Activated CD8-positive, alpha-beta T cell treated with anti-CD3 and anti-CD28 coated beads for 36 hours (primary cell): ENCODE measurements at places on chromosomes 6 and 20.

GRCh38 chr6:119960036-119960435, 610.5 kb upstream of the MAN1A1 start:
- no peaks in the 10 kb centered on the region for H3K4me1 ChIP-seq
- no peaks in the 10 kb centered on the region for H3K36me3 ChIP-seq
- no peaks in the 10 kb centered on the region for H3K27me3 ChIP-seq
- no peak for DNase-seq
- H3K27ac ChIP-seq = no peak overlapping the region

DNA sequence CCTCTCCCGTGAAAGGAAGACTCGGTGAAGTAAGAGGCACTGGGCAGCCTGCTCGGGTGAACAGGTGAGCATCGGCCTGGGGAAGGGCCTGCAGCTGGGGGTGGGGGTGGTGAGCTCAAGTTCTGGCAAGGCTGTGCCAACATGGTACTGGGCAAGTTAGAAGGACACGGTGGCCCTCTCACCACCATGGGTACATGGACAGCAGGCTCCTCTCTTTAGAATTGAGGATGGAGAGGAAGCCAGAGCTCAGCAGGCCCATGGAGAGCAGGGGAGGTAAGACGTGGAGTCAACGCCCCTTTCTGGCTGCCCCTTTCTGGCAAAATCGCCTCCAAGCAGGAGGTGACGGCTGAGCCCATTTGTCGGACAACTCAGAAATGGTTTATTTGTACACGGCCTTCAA, 135.6 kb downstream of the ANKRD60 start:
- no peak for DNase-seq
- H3K27me3 ChIP-seq = peaks cover 12% of the 10 kb centered on the region
- H3K4me3 ChIP-seq = no peak overlapping the region
- no peaks in the 10 kb centered on the region for H3K4me1 ChIP-seq

GRCh38 chr20:58950603-58951002, 30.5 kb upstream of the NELFCD start:
- no peaks in the 10 kb centered on the region for H3K4me1 ChIP-seq
- H3K4me3 ChIP-seq = no peak overlapping the region
- no peaks in the 10 kb centered on the region for H3K36me3 ChIP-seq
- DNase-seq = no peak

DNA sequence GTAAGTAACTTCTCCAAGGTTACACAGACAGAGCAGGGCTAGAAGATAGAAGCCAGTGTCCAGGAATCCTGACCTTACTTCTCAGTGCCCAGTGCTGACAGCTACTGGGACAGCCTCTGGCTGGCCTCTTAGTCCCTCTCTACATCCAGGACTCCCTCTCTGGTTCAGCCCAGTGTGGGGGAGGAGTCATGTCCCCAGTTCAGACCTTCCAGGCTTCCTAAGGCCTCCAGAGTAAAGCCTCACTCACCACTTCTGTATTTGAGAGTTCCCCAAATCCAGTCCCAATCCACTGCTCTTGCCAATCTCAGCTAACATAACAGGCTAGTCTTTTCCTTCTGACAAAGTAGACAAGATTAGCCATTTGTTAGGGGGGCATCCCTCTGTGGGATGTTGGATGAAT, 36.9 kb upstream of the EPB41L1 start:
- H3K36me3 ChIP-seq = no peaks in the 10 kb centered on the region
- no peaks in the 10 kb centered on the region for H3K4me1 ChIP-seq
- H3K27me3 ChIP-seq = peaks cover 6% of the 10 kb centered on the region
- no peak for DNase-seq
- H3K27ac ChIP-seq = no peak overlapping the region
- H3K4me3 ChIP-seq = no peak overlapping the region

DNA sequence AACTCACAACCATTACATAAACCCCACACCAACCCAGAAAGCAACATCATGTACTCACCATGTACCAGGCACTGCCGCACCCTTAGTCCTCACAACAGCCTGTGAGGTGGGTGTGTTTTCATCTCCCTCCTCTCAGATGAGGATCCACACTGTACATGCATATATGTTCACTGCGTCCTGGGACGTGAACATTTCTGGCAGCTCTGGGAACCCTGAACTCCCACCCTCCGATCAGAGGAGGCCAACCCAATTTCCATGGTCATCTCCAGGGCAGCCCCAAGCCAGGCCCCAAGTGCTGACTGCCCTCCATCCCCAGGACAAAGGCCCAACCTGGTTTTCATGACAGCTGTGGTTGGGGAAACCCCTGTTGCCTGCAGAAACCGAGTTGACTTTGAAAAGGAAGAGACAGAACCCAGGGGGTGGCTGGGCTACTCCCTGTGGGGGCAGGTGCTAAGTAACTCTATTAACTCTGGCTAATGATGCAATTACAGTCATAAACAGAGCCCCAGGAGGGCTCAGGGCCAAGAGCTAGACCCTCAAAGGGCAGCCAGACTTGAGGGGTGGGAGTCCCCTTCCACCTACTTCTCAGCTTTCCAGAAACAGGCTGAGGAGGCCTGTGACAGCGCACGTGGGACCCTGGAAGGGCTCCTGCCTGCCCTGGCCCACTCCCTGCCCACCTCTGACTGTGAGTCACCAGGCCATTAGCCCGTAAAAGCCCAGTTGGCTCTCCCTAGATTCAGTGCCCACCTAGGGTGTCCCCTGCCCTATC, 2.6 kb downstream of the TFEB start:
- H3K27ac ChIP-seq = peak overlapping the region; percentile 78
- peak overlapping the region; percentile 84 for H3K4me3 ChIP-seq
- no peaks in the 10 kb centered on the region for H3K36me3 ChIP-seq

DNA sequence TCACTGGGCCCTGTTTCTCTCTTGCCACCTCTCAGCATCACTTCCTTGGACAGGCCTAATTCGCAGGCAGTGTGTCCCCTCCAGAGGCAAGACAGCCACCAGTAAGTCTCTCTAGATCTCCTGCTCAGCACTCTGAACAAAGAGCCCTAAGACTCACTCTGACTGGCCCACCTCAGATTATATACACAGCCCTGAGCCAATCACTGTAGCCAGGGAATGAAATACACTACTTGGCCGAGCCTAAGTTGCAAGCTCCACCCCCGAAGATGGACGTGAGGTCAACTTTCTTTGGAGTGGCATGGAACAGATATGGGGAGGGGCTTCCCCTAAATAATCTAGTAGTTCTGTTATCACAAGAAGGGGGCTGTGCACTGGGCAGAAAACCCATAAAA, 4.1 kb downstream of the BPI start:
- H3K27ac ChIP-seq = no peak overlapping the region
- H3K4me1 ChIP-seq = peaks cover 10% of the 10 kb centered on the region
- H3K27me3 ChIP-seq = peaks cover 38% of the 10 kb centered on the region
- no peaks in the 10 kb centered on the region for H3K36me3 ChIP-seq
